ENCODE measurements at places on chromosomes 2 and 18.
A peak's percentile ranks its signal among the peaks of the same experiment; 100 is the strongest.

DNA sequence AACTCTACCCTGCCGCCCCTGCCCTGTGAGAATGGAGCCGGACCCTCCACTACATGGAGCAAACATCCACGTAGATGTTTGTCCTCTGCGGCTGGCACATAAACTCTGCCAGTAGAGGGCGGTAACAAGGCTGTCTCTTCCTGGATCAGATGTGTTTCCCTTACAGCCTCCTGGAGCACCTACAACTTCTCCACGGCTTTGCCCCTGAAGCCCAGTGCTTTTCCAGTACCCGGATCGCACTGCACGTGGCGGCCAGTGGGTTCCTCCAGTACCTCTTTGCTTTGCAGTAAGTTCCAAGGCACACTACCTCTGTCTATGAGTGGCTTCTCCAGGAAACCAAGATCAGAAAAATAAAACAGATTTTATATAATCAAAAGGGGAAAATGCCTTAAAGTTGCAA, 651.3 kb downstream of the DCDC2C start:
- no peak for DNase-seq

DNA sequence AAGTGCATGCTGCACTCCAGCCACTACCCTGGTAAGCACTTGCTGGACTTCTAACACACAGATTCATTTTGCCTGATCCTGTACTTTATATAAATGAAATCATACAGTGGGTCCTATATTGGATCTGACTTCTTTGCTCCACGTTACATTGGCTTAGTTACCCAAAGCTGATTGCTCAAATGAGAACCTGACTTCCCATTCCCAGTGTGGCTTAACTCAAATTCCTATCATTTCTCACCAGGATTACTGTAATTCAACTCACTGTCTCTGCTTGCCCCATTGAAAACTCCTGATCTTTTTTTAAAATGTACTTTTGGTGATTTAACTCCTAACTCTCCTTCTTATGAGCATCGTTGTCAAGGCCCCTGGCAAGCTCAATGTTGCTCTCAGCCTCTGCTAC, 1.4 kb downstream of the RSAD2 start:
- no peak for DNase-seq

DNA sequence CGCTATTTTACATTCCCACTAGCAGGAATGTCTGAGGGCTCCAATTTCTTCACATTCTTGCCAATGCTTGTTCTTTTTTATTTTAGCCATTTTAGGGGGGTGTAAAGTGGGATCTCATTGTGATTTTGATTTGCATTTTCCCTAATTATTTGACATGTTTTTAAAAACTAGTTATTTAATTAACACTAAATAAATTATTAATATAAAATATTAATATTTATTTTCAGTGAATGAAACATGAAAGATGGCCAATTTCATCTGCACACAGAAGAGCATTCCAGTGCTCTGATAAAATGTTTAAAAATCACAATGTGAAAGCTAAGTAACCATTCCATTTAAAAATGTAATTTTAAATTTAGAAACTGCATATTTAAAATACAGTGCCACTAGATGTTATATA, 322.2 kb upstream of the ZNF521 start:
- no peak for DNase-seq

GRCh38 chr18:28079883-28080282, 97.0 kb downstream of the CDH2 start:
- DNase-seq: no peak

DNA sequence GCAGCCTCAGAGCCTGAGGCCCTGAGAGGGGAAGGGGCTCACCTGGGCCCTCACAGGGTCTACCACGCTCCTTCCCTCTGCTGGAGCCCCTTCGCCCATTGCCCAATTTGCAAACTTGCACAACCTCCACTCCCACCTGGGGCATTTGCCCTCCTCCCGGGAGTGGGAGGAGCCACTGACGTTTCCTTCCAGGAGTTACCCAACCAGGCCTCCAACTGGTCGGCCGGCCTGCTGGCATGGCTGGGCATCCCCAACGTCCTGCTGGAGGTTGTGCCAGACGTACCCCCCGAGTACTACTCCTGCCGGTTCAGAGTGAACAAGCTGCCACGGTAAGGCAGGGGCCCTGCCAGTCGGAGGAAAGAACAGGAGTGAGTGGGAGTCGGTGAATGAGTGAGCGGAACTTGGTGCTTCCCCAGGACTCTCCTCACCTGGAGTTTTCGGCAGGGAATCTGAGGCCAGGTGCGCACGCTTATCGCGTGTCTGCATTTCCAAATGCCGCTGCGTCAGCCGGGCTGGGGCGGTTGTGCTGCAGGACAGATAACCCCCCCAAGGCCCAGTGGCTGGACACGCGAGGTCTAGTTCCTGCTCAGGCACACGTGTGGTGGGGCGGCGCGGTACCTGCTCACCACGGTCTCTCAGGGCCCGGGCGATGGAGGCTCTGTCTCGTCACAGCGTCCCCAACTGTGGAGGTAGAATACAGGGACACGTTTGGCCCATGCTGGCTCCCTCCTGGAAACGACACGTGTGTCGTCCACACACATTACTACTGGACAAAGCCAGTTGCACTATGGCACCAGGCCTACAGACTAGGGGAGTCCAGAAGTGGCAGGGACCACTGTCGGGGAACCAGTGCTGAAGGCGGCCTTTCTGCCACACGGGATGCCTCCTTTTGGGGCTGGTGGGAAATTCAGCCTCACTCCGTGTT, 11.7 kb downstream of the ANO7 start:
- no peak for DNase-seq

- DNase-seq: no peak
These were observed 1124.9 kb upstream of the ZEB2 start for GRCh38 chr2:145644820-145645302.

- no peak for DNase-seq
These were observed 135.7 kb downstream of the OTX1 start for GRCh38 chr2:63186331-63186730.

- DNase-seq: no peak
These were observed 73.7 kb upstream of the PIK3C3 start for GRCh38 chr18:41881285-41881684.

DNA sequence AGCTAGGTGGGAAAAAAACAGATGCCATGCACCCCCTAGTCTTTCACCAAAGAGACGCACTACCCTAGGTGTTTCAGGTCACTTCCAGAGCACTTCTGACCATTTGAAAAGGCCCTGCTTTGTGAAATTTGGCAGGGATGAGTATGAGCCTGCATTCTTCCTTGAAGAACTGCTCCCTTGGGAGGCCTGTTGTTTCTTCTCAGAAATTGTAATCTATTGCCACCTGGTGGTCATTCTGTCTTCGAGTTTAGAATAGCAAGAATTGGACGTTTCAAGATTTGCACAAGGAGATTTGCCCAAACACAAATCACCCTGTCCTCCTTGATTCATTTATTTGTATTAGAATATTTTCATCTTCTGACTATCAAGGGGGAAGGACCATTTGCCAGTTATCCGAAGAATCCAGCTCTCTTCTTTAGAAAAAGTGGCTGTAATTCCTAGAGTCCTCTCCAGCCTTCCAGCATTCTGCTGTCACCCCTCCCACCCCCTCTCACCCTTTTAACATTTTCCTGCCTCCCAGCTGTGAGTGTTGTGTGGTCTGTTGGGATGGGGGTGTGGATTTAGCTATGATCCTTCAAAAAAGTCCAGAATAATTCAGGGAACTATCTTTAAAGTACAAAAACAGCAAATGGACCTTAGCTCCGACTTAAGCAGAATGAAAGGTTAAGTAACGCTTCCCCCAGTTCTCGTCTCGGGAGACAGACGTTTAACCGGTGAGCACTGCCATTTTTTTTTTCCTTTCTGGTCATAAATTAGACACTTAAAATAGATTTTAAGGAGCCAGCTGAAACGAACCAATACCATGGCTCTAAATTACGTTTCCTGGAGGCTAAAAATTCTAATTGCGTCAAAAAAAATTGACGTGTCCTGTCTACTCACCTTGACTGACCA, 3.7 kb upstream of the GAD1 start:
- DNase-seq: no peak

- no peak for DNase-seq
These were observed 26.5 kb upstream of the EML4 start for GRCh38 chr2:42142547-42143184.

DNA sequence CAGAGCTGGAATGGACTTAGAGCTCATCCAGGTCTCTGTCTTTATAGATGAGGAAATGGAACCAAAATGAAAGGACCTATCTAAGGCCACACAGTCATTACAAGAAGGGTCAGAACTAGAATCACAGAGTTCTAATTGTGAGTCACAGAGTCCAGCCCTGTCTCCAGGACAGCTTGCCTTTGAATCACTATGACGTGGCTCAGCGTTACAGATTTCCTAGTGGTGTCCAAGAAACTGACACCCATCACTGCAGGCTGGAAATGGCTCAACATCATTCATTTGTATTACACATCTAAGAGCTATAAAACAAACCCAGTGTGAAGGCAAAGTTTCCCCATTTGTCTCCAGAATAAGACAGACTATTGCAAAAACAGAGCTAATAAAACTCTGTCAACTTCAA, 164.3 kb upstream of the SIX2 start:
- no peak for DNase-seq

DNA sequence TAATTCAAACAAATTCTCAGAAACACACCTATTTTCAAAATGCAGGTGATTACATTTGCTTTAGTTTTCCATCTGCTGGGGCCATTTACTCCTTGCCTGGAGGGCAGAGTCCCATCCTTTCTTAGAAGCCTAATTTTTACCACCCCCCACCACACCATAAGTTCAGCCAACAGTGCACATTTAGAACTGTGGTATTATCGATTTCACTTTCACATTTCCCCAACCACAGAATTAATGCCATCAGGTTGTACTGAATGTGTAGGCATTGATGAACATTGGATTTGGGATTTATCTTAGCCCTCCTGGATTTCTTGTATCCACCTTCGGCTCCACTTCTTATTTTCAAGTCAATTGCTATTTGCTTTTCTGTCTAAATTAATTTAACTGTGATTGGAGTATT, 4.5 kb downstream of the SCYGR3 start:
- no peak for DNase-seq

- DNase-seq: no peak
These were observed 24.3 kb downstream of the DIS3L2 start for GRCh38 chr2:231985823-231986261.

- DNase-seq: no peak
These were observed 110.8 kb downstream of the VIT start for GRCh38 chr2:36807223-36807886.

GRCh38 chr2:231512222-231512621, 18.0 kb downstream of the NMUR1 start:
- DNase-seq: no peak

- no peak for DNase-seq
These were observed 22.2 kb upstream of the TXNL4A start for GRCh38 chr18:80010551-80010906.

DNA sequence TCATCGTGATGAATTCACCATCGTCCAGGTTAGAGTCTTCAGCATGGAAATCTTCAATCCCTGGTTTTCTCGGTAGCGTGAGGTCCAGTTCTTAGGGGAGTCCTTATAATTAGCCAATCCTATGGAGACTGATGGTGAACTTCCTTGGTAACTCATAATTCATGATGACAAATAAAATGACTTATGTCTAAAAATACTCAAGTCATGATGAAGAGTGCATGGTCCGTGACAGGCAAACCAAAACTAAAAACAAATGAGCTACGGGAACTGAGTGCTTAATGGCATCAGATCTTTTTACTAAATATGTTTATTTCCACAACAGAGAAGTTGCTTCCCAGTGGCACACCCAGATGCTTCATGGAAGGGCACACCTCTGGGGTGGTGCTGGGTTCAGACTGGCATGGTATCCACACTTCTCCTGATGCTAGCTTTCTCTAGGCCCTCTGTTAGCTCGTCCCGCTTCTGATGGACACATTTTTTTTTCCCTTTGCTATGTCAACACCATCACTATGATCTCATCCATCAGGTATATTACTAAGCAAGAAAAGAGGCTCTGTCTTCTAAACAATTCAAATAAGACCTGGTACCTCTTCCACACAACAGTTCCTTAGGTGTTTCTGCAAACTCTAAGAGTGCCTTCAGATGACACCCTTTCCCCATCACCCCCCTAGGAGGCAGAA, 92.8 kb upstream of the NEDD4L start:
- DNase-seq: no peak

DNA sequence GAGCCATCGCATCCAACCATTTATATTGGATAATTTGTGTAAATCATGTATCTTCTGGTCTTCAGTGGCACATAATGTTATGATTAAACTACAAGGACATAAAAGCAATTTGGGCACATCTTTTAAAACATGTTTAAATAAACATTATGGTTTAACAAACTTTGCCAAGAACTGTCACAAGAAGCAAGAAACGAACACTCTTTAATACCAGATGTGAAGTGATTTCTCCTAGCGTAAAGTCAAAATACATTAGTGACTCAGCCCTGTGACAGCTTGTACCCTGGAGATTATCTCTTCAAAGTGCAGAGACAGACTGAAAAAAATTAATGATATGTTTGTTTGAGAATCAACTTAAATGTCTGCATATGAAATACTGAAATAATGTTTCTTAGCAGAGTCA, 39.9 kb downstream of the DSEL start:
- no peak for DNase-seq

GRCh38 chr2:145811276-145812164, 1291.6 kb upstream of the ZEB2 start:
- DNase-seq: no peak

- no peak for DNase-seq
These were observed 503.6 kb downstream of the SPAG16 start for GRCh38 chr2:213787869-213788268.

DNA sequence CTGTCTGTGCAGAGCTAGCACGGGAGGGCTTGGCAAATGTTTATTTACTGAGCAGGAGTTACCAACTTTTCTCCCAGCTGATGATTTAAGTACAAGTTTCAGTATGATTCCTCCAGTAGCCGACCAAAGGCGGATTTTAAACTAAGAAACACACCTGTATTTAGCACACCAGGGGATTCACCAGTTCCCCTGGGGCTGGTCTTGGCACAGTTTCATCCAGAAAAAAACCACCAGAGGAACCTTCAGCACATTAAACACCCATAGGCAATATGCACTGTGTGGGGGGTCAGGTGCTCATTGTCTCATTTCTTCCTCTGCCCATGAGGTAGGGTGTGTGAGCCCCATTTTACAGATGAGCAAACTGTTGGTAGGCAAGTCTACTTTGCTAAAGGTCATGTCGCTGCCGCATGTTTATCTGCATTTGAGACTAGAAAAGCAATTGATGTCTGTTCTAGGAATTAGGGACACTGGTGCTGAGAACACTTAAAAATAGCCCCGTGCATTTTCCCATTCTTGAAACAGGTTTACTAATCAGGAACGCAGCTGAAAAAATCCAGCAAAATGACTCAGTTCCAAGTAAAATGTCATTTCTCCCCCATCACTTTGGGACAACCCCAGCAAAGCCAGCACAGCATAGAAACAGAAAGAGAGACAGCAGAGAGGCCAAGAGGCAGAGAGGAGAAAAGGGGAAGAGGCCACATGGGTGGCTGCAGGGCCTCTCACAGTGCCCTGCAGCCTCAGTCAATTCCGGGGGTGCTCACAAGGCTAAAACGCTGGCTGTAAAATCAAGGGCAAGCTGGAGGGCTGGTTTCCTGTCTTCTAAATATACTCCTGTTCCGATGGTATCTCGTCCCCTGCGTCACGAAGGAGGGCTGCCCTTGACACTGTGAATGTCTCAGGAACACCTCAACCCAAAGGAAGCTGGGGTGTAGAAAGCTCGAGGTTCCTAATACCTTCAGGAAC, 166.8 kb upstream of the ID2 start:
- peak; percentile 26 for DNase-seq

- no peak for DNase-seq
These were observed 26.8 kb downstream of the PLEK start for GRCh38 chr2:68391869-68392268.
